ENCODE measurements at places on chromosomes 1 and 21.

GRCh38 chr21:24456358-24456757 lies 1150.9 kb downstream of the MRPL39 start:
- DNase-seq = no peak

DNA sequence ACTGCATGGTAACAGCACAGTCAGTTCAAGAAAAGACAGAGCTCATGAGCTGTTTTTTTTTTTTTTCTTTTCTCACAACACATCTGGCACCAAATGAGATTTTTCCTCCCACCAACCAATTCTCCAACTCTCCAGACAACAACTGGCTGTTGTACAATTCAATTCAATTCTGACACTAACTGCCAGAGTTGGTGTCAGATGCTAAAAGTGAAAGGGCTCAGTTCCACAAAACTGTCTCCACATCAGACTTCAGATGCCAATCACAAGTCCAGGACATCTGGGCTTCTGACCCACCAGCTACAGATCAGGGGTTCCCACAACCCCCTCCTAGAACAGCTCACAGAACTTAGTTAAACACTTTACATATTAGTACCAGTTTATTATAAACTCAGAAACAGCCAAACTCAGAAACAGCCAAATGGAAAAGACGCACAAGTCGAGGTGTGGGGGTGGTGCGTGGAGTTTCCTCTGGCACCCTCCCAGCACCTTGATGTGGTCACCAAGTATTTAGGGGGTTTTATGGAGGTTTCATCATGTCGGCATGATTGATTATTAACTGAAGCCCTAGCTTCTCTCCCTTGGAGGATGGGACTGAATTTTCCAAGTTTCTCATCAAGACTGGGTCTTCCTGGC lies 39.2 kb upstream of the LRRC8D start:
- DNase-seq = no peak

GRCh38 chr1:177355575-177355974 lies 184.8 kb downstream of the BRINP2 start:
- no peak for DNase-seq

DNA sequence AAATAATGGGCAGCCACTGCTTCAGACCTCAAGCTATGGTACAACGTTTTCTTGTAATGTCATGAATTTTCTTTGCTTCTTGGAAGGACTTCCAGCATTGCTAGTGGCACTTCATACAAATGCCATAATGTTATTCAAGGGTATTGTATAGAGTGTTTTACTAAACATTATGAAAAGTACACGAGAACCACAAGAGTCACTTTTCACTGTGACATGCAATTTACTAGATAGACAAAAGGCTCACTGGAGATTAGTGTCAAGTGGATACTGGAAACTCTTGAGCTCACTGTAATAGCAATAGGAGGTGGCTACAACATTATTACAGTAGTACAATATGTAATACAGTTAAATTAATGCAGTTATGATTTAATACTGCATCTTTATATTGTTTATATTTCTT lies 5.3 kb upstream of the OLFM3 start:
- no peak for DNase-seq

DNA sequence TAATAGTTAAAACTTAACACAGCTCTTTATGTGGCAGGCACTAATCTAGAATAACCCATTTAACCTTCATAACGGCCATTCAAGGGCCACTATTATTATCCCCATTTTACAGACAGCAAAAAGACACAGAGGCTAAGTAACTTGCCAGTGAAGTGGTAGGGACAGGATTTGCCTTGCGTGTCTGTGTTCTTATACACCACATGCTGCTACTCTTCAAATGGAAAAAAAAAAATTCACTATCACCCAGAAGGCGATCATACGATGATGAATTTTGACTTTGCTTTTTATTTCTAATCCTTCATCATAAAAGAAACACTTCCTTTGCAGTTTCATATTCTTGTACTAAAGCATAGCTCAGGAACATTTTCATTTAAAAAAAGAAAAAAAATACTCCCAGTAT lies 65.5 kb downstream of the RERE start:
- DNase-seq = no peak

- no peak for DNase-seq
Observed at GRCh38 chr1:171922999-171923398, 81.7 kb downstream of the DNM3 start.

DNA sequence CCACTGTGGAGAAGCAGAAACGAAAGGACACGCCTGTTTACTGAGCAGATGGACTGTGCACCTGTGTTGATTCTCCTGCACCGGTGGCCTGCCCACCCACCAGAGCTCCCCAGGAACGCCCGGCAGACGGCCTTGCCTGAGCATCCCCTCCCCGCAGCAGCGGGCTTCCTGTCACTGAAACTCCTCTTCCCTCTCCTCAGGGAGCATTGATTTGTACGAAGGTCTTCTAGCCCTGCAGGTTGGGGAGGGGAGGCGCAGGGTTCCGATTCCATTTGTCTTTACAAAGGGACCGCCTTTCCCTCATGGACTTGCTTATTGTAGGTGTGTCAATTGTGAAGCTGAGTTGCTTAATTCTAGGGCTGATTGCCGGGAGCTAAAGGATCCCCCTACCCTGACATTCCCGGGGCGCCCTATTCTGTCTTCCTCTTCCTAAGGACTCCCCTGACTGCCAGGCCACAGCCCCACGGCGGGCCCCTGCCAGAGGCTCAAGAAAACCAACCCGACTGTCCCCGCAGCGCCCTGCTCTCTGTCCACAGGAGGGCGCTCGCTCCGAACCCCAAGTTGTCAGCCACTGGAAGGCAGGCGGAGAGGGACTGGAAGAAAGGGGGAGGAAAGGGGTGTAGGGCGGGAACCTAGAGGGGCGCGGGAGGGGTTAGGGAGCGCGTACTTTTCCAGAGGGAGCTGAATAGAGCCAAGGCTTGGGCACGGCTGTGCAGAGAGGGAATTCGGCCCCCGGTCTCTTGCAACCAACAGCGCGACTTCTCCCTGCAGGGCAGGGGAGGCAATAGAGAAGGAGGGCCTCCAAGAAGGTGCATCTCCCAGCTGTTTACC lies 2.8 kb downstream of the S100A6 start:
- peak; percentile 91 for DNase-seq

GRCh38 chr1:40095806-40096205 lies 1.2 kb downstream of the PPT1 start:
- DNase-seq = no peak

DNA sequence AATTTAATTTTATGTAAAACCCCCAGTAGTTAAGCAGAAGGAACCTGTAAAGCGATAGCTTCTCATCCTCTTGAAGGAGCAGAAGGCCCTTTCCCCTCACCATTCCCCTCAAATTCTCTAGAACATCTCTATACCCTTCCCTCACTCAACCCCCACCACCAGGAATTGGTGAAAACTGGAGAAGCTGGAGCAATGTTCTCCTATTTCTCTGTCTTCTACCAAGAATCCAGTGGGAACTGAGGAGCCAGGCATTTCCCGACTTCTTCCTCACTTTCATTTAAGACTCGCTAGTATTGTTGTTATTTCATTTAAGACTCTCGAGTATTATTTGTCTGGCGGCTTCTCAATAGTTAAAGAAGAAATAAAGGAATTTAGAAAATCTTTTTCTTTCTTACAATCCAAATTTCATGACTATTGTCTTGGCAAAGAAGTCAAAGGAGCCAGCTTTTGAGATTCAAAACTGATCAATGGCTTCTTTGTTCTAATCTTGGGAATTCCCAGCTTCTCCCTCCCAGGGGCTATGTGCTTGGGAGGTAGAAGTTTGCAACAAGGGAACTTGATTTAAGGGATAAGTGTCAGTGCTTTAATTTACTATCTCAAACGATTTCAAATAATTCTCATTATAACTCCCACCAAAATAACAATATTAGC lies 253.3 kb upstream of the ADGRL2 start:
- no peak for DNase-seq

GRCh38 chr1:223887747-223888418 lies 42.1 kb upstream of the TP53BP2 start:
- no peak for DNase-seq

DNA sequence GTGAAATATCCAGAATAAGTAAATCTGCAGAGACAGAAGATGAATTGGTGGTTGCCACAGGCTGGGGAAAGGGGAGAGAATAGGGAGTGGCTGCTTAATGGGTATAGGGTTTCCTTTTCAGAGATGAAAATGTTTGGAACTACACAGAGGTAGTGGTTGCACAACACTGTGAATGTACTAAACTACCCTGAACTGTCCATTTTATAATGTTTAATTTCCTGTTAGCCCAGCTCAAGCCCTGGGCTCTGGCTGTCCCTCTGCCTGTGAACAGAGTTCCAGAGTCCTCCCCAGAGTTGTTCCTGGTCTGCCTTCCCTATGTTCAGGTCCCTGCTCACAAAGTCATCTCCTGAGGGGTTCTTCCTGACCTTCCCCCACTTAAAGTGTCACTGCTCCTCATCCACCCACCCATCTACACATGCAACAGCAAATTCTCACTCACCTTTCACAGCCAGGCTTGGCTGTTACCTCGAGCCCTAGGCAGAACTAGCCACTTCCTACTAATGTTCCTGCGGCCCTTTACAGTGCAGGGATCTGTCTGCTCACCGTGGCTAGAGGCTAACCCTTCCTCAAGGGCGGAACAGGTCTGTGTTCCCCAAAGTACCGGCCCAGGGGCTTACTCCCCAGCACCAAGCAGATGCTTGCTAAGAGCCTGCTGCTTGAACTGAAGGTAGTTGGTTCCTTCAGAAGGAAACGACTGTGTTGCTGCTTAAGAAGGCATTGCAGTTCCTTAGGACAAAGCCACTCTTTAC lies 22.4 kb downstream of the DHCR24 start:
- DNase-seq = no peak

DNA sequence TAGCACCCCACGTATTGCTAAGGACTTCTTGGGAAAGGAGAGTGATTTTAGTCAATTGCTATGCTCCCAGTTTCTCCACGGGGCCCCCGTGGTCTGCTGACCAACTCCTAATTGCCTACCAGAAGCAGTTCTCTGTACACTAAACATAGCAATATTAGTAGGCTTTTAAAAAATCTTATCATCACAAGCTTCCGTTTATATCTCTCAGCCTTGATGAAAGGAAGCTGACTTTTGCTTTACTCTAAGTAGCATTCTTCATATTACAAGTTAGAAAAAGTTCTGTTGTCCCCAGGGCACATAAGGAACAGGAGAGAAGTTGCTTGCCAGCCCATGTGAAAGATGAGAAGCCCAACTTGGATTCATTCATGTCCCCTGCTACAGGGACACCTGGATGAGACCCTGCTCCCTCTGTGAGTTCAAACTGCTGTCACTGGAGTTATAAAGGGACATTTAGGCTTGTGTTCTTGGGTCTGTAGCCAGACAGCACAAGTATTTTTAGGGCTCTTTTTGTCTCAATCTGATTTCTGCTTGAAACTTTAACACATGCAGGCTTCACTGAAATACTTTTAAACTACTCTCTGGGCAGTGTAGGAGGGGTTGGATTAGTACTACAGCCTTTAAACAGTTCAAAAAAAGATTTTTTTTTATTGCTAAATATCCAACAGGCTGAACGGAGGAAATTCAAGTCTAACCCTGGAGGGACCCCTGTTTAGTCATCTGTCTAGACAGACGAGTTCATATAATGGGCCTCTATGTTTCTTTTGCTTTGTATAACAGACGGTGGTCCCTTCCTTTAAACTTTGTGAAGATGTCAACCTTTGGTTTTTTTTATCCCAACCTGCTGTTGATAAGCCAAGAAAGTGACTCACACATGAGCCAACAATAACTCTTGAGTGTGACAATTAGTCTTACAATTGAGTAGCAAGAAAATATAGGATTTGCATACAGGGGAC lies 29.5 kb downstream of the TGFB2 start:
- DNase-seq = no peak

DNA sequence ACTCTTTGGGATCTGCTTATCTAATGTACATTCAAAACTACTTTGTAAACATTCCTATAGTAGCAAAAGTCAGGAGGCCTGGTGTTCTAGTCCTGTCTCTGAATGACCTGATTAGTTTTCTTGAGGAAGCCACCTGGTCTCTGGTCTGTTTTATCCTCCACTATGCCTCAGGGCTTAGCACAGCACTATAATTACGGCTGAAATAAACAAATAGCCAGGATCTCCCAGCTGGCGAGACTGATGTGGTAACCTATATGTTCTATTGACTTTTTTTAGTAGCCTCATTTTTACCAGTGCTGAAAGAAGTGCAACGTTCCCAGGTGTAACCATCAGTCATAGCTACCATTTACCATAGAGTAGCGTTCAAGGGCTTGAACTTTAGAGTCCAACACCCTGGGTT lies 24.2 kb upstream of the RPL11 start:
- DNase-seq = peak; percentile 90

DNA sequence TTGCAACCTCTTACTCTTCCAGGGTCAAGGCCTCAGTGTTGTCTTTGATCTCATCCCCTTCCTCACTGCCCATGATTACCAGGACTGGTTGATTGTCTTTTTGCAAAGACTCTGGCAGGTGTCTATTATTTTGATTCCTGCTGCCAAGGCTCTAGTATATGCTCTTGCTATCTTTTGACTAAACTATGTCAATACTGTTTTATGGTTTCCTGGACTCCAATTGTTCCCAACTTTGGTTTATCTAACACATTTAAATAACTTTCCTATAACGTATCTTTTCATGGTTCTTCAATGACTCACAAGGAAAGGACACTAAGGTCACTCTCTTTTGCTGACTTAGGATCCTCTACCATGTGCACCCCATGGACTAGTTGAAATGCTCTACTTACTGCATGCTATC lies 141.5 kb downstream of the PTPRC start:
- no peak for DNase-seq

DNA sequence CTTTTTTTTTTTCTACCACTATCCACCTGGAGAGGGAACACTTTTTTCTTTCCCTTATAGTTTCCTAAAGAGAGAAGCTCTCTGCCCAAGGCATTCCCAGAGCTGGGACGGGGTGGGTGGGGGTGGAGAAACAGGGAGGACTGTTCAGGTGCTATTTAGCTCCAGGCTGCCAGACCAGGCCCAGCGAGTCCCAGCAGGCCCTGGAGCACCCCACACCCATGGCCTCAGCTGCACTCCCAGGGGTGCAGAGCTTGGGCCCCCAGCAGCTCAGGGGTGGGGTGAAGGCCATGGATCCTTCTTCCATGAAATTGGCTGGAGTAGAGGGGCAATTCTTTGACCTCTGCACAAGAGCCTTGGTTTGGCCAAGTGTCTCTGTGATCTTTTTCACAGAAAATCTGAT lies 4.1 kb downstream of the ETV3L start:
- no peak for DNase-seq

GRCh38 chr1:226629210-226629895 lies 80.8 kb downstream of the STUM start:
- DNase-seq = no peak

- DNase-seq = no peak
Observed at GRCh38 chr1:101847626-101848025, 149.1 kb downstream of the OLFM3 start.

DNA sequence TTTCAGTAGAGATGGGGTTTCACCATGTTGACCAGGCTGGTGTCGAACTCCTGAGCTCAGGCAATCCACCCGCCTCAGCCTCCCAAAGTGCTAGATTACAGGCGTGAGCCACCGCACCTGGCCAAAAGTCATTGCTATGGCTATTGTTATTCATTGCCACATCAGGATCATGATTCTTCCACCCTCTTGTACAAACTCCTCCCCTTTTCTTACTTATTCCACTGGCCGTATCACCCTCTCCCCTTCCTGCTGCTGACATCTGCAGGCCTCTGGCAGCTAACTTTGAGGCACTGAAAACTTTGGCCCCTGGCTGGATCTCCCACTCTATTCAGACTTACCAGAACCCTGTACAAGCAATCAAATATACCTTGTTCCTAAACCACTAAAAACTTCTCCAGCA lies 10.9 kb downstream of the TMEM53 start:
- DNase-seq = no peak

Measured in NCI-H2081 (cell line).